ENCODE measurements at places on chromosomes 3 and 15. TPM values are rescaled to one million over a fixed set of nuclear protein-coding genes. Genes with fewer than 3 reads are reported as not detected.

Gene FAM107A
- total RNA-seq, result 7.8 TPM

Gene SERPINI2
- 310 TPM for total RNA-seq

- no peak for DNase-seq
Measured at GRCh38 chr15:101115786-101116680, 135.8 kb downstream of the CHSY1 start.

DNA sequence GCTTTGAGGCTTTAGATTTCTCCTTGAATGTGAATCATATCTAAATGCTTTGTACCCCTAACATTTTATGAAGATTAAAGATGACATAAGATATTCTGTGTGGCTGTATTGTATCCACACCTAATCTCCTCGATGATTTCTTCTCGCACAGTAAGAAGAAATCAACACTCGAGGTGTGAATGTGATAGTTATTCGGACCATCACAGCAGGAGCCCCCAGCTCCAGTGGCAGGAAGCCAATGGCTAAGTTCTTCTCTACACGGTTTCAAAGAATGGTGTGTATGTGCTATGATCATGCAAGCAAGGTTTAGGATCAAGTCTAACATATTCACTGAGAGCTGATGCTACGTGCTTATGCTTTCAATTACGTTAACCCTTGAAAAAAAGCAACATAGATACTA is 271.0 kb downstream of the SUCLG2 start:
- DNase-seq, result no peak

- no peak for DNase-seq
Measured at GRCh38 chr15:27244047-27244446, 273.1 kb downstream of the GABRG3 start.

DNA sequence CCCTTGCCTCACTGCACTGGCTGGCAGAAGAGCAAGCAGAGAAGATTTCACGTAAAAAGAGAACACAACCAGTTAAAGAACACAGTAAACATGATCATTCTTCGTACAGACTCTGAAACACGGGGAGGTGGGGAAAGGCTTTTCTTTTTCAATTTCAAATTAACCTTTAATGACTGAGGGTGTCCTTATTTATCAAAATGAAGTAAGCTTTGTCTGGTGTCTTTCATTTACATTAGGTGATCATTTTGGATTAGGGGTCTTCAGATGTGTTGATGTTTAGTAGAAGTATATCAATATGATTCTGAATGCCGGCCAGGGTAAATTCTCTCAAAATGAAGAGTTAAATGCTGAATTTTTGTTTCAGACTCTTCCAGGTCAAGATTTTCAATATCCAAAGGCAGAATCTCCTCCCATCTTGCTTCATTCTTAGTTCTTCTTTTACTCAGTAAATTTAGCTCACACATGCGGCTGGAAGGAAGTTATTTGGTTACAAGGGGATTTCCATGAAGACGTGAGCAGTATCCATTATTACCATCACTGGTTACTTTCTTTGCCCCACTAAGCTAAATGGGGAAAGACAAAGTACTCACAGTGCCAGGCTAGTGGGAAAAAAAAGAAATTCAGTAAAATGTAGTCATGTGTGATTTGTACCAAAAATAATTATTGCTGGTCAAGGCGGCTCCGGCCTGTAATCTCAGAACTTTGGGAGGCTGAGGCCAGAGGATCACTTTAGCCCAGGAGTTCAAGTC is 272.2 kb upstream of the NR2F2 start:
- DNase-seq, result no peak

DNA sequence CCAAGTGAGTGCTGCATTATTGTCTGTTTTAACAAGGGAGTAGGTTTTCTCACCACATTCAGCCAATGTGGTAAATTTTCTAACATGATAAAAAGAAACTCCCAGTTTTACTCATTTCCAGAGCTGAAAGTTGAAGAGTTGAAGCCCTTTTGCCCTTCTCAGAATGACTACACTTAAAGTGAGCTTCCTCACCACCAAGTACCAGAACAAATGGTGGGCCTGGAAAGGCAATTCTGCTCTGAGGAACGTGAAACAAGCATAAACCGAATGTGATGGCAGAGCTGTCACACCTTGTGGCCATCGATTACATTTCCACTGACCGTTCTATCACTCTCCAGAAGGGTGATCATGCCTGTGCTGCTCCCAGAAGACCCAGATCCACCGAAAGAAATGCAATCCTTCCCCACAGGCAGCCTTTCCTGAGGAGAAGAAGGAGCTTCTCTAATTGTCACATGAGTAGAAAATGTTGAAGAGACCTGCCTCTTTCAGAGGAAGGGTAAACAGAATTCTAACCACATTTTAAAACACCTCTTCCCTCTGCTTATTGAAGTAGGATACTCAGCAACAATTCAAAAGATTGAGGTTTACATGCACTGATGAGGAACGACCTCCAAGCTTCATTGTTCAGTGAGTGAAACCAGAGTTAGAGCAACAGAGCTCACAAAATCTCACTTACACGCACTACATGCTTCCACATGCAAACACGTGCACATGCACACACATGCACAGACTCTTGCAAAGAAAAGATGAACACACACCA is 21.4 kb upstream of the CCR9 start:
- no peak for DNase-seq

DNA sequence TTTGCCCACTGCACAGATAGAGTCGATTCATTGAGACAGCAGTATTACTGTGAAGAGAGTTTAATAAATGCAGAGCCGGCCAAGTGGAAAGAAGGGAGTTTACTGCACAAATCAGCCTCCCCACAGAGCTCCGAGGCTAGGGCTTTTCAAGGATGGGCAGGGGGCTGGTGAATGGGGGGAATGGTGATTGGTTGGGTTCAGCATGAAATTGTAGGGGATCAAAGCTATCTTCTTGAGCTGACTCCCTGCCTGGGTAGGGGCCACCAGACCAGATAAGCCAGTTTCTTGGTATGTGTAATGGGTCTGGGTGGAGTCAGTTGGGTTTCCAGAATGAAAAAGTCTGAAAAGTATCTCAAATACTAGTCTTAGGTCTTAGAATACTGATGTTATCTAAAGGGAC is 66.6 kb downstream of the SYNPR start:
- no peak for DNase-seq

GRCh38 chr3:159482241-159482993 is 506.2 kb upstream of the IL12A start:
- DNase-seq, result no peak
